LoVo (cell line): ENCODE measurements at places on chromosomes 1 and 21.

- DNase-seq: no peak
Measured at GRCh38 chr1:226664413-226665101, 74.5 kb downstream of the ITPKB start.

DNA sequence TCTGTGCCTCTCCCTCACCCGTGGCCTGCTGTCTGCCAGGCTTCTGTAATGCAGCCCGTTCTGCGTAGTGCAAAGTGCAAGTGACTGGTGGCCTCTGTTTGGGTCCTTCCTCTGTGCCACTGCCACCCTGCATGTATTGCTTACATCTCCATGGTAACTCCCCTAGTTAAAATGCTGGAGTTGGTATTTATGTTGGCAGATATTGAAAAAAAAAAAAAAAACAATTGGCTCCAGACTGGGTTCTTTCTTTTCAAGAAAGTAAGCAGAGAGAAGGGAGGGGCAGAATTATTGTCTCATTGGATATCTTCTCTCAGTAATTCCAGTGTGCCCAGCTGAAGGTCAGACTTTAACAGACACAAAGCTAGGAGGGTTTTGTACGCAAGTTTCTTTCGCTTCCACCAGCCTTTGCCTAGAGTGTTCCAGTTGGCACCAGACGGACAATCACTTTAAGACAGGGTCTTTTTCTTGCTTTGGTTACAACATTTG is 242.3 kb downstream of the PBX1 start:
- DNase-seq: no peak

- no peak for DNase-seq
Measured at GRCh38 chr1:244242446-244242845, 191.4 kb downstream of the ZBTB18 start.

DNA sequence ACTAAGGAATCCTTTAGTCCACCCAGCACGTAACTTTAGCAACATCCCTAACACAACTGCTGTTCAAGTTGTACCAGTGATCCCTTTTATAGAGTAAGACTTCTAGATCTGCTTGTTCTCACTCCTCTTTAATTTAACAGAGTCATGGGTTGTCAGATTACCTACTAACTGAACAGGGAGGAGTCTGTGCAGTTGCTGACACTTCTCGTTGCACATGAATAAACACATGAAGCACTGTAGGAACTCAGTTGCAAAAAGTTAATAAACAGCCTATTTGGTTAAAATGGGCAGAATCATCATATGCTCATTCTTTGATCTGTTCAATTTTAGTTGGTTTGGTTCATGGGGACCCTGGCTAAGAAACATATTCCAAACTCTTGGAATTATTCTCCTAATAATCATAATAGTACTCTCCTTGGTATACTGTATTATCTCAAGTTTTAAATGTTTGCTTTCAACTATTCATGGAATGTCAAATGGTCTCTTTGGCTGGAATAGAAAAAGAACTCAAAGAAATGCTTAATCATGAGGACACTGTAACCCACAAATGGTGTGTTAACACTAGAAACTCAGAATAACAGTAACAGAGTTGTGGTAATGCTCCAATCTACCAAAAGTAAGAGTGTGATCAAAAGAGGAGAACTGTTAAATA is 15.6 kb downstream of the PLPPR5 start:
- DNase-seq: no peak

DNA sequence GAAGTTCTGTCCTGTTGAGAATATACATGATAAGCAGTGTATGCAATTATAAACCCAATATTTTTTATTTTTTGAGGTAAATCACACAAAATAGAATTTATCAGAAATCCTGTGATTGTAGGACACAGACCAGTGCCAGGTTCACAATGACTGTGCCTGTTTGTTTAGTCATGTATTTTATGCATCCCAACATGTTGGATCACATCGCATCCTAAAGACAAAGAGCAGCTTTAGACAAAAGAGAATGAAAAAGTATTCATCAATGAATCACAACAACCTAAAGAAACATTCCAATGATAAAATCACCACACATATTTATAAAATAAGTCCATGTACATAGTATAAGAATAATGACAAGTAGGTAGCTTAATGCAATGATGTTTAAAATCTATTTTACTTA is 53.2 kb upstream of the LRRC8D start:
- no peak for DNase-seq

DNA sequence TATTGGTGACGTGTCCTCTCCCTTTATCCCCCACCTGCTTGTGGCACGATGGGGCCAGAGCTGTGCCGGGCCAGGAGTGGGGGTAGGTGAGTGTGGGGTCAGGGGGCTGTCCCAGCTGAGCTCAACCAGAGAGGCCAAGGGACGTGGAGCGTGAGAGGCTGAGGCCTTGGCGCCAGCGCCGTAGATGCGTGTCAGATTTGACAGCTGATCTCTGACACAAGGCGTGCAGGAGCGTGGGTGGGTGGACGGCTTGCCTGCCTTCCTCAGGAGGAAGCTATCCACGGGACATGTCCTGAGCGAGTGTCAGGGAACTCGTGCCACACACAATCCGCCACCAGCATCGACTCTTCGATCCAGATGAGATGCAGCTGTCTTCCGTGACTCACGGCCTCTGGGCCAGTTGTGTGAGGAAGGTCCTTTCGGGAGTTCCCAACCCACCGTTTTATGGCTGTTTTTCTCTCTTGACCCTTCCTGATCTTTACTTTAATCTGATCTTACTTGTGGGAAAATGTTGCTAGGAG is 56.7 kb downstream of the SPSB1 start:
- no peak for DNase-seq

DNA sequence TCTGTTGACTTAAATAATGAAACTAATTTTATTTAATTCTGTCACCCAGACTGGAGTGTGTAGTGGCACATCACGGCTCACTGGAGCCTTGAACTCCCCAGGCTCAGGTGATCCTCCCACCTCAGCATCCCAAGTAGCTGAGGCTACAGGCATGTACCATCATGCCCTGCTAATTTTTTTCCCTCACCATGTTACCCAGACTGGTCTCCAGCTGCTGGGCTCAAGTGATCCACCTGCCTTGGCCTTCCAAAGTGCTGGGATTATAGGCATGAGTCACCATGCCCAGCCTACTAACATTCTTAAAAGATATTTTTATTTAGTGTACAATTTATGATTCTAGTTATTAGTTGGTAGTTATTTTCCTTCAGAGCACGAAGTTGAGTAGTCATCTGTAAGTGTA is 49.5 kb downstream of the NRDC start:
- peak; percentile 29 for DNase-seq

DNA sequence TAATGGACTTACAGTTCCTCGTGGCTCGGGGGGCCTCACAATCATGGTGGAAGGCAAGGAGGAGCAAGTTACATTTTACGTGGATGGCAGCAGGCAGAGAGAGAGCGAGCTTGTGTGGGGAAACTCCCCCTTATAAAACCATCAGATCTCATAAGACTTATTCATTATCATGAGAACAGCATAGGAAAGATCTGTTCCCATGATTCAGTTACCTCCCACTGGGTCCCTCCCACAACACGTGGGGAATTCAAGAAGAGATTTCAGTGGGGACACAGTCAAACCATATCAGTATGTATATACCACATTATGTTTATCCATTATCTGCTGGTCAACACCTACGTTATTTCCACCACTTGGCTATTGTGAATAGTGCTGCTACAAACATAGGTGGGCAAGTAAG is 352.3 kb upstream of the B3GALT2 start:
- no peak for DNase-seq

DNA sequence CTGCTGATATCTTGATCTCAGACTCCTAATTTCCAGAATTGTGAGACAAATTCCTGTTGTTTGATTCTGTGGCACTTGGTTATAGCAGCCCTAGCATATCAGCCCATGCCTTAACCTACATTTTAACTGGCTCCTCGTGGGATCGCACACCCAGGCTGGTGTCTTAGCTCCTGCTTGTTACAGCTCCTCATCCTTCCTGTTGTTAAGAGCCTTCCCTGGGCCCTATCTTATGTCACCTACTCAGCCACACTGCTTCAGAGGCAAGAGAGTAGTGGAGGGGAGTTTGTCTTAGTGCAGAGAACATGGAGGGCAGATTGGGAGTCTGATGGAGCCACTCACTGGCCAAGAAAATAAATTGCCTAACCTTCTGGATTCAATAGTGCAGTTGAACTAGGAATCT is 131.0 kb downstream of the ROR1 start:
- DNase-seq: no peak

GRCh38 chr1:218867066-218867465 is 306.6 kb upstream of the LYPLAL1 start:
- DNase-seq: no peak

- DNase-seq: no peak
Measured at GRCh38 chr21:38721958-38722357, 83.8 kb upstream of the ETS2 start.

- DNase-seq: no peak
Measured at GRCh38 chr1:47616036-47616435, 178.2 kb downstream of the FOXD2 start.

GRCh38 chr1:2082064-2082463 is 31.9 kb downstream of the PRKCZ start:
- DNase-seq: no peak

- DNase-seq: no peak
Measured at GRCh38 chr21:42793774-42794173, 85.6 kb downstream of the WDR4 start.

DNA sequence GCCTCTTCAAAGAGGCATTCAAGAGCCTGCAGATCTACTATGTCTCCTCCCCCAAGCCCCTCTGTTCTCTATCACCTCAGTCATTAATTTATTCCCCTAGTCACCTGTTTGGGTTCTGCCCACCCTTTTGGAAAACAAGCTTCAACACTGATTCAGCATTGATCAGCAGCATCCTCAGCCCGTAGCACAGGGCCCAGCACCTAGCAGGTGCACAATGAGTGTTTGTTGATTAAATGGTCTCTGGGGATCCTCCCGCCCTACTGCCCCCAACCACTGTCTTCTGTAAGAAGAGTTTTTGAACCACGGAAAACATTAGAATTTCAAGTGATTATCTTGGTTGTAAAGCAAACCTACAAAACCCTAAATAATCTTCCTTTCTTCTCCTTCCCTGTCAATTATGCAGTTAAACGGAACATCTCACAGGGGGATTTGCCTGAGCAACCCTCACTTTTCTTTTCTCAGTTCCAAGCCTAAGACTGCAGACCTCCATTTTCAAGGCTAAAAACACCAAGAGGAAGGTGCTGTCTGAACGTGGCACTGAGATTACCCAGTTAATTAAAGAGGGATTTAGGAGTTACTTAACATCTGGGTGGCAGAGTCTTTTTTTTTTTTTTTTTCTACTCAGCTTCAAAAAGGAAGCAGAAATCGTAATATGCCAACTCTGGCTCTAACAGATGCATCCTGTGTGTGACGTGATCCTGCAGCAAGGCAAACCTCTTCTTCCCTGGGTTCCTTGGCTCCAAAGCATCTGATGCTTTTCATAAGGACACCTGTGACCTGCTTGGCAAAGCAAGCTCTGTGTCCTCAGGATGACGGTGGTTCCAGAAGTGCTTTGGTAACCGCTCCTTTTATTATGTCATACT is 163.0 kb downstream of the KAZN start:
- no peak for DNase-seq

DNA sequence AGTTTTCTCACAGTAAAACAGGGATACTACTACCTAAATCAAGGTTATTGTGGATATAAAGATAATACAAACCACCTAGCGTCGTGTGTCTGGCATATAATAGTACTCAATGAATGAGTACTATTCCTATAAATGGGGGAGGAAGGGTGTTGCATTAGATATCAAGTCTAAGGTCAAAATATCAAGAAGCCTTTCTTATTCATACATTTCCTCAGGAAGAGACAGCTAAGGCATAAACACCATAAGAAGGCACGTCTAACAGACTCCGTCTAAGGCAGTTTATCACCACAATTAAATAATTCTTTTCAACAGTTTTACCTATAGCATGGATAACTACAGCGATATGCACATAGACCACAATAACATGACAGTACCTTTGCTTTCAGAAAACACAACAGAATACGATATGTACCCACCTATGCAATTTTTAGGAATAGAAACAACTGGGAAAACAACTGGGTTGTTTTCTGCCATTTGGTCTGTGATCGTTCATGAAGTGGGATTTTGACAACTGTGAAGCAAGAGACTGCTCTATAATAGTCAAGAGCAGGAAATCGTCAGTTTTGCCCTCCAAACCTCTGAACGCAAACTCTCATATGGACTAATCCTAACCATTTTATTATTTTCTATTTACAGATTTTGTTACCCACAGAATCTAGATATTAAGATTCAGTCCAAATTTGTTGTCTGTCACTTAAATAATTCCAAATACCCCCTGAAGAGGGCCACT is 53.1 kb downstream of the HNRNPR start:
- no peak for DNase-seq

DNA sequence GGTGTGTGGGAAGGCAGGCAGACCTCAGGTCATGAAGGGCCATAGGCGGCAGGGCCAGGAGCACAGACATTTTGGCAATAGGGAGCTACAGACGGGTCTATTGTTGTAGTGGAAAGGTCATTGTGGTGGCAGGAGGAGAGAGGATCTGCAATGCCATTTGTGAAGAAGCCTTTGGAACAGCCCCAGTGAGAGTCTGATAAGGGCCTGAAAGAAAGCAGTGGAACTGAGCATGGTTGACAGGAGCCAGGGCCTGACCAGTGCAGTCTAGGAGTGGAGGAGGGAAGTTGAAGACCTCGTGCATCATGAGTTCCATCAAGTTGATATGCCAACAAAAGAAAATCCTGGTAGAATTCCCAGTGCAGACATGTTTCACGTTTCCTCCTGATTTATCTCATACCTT is 65.5 kb downstream of the UCK2 start:
- DNase-seq: no peak

- DNase-seq: no peak
Measured at GRCh38 chr1:67711158-67711854, 26.3 kb downstream of the GADD45A start.

GRCh38 chr1:9494936-9495758 is 44.1 kb upstream of the SLC25A33 start:
- DNase-seq: peak; percentile 64

- no peak for DNase-seq
Measured at GRCh38 chr1:244881552-244882280, 17.4 kb upstream of the HNRNPU start.

- DNase-seq: no peak
Measured at GRCh38 chr1:54703471-54703870, 12.2 kb upstream of the TTC4 start.
